ENCODE measurements at places on chromosomes 2 and 18.

DNA sequence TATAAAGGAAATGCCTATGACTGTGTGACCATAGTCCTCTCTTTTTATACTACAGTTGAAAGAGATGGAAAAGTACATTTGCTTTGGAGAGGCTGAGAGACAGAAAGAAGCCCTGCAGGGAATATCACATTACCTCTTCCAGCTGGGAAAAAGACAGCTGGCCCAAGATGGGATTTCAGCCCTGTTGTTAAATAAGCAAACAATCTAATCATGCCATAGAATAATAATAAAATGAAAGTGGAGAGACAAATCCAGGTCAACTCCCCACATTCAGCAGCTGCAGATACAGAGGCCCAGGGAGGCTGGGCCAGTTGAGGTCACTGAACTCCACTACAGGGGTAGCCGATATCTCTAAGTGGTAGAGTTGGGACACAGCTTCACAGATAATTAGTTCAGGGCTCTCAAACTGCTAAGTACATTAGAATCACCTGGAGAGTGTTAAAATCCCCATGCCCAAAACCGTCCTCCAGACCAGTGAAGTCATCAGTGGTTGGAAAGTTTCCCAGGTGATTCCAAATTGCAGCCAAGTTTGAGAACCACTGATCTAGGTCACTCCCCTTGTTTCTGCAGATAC is 81.9 kb downstream of the MOGAT1 start:
- DNase-seq = no peak

DNA sequence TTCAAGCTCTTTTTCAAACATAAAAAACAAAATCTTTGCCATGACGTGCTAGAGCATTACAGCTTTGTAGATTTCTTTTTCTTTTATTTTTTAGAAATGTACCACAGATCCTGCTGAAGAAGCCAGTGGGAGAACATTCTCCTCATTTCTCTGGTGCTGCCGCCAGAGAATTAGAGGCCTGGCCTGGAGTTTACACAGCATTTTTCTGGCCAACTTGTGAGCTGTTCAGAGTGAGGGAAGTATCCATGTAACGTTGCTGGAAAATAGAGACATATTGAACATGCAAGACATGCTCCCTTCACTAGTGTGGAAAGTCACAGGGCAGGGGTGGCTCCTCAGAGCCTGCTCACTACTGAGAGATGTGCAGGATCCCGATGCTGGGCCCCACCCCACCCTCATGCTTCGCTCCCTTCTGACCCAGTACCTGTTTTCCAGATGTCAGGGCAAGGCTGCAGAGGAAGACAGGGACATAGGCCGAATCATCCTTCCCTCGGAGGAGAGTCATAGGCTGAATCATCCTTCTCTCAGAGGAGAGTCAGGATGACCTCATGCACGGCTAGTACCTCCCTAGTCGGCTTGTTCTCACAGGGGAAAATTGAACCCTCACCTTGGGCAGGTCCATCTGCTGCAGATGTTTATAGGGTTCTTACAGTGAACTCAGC is 298.5 kb downstream of the INSIG2 start:
- no peak for DNase-seq

DNA sequence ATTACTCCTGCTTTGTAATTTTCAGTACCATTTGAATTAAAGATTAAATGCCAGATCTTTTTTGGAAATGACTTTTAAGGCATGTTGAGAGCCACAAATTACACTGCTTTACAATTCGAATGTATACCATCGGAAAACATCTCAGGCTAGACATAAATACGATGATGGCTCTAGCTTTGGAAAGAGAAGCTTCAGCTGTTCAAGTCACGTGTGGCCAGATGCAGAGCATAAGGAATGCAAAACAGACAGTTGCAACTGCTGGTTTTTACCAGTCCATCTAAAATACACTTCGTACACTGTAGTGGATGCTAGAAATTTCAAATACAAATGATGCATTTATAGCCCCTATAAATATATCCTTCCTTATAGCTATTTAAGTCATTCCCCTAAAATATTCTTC is 8.0 kb downstream of the ZNF516 start:
- no peak for DNase-seq

DNA sequence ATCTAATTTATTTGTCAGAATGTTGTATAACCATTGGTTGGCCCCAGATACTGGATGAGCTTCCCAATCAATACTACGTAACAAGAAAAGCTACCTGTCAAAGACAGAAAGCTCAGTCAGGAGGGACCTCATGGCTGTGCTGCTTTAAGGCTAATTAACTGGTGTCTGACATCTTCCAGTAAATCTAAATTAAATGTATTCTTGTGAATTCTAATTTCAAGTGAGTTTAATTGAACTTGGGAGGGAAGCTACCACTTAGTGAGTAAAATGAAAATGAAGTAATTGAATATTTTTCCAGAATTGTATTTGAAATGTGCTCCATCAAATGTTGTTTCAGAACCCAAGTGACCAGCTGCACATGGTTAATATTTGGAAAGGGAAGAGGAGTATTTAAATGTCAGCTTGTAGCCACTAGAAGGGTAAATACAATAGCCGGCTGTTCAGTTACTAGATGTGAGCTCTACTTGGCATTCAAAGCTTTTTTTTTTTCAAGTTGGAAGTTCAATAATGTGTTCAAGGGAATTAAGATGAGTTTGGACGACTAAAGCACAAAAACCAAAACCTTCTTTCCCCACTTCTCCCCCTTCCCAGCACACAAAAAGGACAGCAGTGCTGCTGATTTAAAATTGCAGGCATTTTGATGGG is 62.0 kb downstream of the GPR39 start:
- no peak for DNase-seq

DNA sequence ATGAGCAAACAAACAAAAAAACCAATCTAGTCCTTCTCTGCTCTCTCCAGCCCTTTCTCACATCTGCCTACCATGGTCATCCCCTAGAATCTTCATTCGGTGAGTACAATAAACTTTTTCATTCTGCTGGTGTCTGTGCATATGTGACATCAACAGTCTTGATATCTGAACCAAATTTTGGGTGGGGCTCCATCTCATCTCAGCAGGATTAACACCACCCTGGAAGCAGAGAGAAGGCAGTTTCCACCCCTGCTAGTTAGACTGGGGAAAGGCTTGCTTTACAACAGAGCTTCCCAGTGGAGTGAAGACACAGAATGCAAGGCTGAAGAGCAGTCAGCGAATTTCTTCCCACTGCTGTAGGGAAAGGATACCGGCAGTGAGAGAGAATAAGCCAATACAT is 116.9 kb downstream of the TMEM131 start:
- DNase-seq = no peak

DNA sequence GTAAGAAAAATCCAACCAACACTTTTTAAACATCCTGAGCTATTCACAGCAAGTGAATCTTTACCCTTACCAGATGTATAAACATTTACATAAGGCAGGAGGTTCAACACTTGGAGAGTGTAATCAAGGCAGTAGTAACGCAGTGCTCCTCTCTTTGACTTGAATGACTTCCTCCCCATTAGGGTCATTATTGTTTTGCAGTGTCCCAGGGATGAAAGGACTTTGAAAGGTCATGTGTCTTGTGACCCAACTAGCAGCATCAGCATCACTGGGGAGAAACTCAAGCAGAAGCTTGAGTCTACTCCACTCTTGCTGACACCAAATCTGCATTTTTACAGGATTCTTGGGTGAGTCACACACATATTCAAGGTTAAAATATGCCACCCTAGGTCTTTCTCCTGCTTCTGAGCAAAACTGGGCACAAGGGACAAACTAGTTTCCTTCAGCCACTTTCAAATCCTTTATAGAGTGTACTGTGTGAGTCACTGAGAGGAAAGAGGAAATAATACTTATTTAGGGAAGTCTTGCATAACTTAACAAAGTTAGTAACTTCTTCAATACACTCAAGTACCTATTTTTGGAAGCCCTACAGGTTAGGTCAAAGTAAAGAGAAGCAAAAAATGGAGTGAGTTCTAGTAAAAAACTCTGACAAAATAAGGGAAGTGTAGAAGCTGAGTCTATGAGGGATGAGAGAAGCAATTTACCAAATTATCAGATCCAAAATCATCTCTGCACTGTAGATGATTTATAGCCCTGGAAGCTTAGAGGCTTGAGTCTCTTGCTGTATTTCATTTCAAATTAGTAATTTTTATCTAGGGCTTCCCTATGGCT is 51.0 kb upstream of the EML4 start:
- DNase-seq = peak; percentile 65

GRCh38 chr18:75173125-75173432 is 35.9 kb downstream of the PTGR3 start:
- DNase-seq = peak; percentile 26

GRCh38 chr18:46334868-46335281 is 230.7 kb downstream of the HAUS1 start:
- no peak for DNase-seq

GRCh38 chr2:68272246-68272994 is 20.1 kb upstream of the PPP3R1 start:
- DNase-seq = no peak

- DNase-seq = no peak
Measured at GRCh38 chr18:8947566-8947965, 154.9 kb upstream of the NDUFV2 start.

GRCh38 chr2:25081237-25081790 is 39.4 kb downstream of the EFR3B start:
- no peak for DNase-seq

DNA sequence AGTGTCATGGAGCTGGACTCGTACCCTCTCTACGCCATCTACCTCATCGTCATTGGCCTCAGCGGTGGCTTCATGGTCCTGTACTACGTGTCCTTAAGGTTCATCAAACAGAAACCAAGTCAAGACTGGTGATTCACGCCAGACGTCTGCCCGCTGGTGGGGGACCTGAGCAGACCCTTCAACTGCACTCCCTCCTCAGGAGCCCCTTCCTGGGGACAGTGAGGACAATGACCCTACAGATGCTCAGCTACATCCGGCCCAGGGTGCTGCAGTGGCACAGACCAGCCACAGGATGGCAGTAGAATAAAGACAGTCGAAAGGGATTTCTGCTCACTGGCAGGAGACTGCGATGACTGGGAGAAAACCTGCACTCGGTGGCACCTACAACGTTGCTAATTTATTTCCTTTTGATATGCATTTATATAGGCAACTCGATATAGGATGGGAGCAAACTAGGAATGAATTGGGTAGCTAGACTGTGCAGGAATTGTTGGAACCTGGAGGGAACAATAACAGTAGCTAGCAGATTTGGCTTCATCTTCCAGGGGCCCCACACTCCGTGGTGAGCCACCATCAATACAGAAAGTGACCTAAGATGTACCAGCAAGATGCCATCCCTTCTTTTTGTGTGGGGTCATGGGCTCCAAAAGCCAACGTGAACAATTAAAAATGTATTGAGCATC is 39.2 kb downstream of the ABCG8 start:
- peak; percentile 41 for DNase-seq

- no peak for DNase-seq
Measured at GRCh38 chr2:211957799-211958198, 580.8 kb downstream of the ERBB4 start.

DNA sequence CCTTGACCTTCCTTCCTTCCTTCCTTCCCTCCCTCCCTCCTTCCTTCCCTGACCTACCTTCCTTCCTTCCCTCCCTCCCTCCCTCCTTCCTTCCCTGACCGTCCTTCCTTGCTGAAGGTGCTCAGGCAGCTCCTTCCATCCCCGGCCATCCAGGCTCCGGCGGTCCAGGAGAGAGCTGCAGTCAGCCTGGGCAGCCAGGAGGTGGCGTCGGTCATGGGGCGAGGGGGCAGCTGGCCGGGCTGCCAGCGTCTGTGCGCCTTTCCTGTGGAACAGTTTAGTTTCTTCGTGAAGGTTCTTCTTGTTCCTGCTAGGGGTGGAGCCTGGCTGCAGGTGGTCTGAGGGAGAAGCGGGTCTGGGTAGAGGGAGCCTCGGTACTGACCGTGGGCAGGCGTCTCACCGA is 15.7 kb downstream of the GPR35 start:
- DNase-seq = no peak

- DNase-seq = no peak
Measured at GRCh38 chr2:7665880-7666279, 748.7 kb downstream of the RNF144A start.

DNA sequence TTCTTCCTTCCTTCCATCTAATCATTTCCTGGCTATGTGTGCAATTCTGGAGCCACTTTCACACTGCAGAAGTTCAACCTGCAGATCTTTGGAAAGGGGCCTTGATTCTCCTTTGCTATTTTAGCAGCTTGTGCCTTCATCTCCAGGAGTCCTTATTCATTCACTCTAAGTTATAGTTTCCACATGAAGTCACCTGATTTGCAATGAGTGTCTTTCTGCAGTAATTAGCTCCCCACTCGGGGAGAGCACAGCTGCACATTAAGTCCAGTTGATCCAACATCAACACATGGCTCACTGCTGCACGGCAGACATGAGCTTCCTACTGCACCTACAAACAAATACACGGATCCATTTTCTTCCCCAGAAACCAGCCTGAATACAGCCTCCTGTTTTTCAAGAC is 323.1 kb upstream of the TNP1 start:
- no peak for DNase-seq

DNA sequence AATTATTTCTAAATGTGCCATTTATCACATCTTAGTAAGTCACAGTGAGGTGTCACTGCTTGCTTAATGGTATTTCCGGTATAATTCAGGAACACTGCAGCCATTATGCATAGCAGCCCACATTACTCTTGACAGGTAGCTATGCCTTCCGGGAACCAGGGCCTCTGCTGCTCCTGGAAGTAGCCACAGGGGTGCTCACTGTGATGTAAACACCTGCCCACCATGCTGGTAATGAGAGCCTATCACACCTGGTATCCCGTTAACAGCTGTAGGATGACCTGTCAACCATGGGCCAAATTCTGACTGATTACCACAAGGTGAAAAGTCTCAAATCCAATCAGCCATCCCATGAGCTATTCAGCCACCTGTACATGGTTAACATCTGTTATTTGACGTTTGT is 647.0 kb upstream of the NXPH2 start:
- no peak for DNase-seq

DNA sequence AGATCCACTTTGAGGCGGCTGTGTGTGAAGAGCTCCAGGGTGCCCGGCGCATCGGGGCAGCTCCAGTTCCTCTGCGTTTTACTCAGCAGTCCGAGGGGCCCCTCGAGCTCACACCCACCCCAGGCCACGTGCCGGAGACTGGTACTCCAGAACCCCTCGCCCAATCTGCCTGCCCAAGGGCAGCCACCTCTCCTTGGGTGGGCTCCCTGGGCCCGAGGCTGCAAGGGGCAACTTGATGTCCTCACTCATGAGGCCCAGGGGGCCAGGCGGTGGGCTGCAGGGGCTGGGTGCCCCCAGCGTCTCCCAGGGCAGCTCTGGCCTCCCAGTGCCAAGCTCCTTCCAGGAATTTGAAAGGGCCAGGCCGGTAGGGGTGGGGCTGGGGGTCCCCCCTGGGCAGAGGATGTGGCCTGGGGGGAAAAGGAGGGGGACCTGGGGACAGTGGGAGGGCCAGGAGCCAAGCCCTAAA is 16.7 kb downstream of the RAMP1 start:
- no peak for DNase-seq

DNA sequence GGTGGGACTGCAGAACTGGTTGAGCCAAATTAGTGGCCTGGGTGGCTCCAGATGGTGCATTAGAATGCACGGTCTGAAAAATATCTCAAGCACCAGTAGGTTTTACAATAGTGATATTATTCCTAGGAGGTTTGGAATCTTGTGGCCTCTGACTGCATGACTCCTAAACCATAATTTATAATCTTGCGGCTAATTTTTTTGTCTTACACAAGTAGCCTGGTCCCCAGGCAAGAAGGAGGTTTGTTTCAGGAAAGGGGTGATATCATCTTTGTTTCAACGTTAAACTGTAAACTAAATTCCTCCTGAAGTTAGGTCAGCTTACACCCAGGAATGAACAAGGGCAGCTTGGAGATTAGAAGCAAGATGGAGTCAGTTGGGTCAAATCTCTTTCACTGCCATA is 98.9 kb upstream of the ARL4C start:
- no peak for DNase-seq

GRCh38 chr2:135894930-135895329 is 18.7 kb upstream of the MCM6 start:
- no peak for DNase-seq
